ENCODE measurements at places on chromosomes 2 and 18. TPM values are rescaled to one million over a fixed set of nuclear protein-coding genes. Genes with fewer than 3 reads are reported as not detected.

The CIB4 gene
- polyA plus RNA-seq, result 0.29 TPM

The RHOB gene
- polyA plus RNA-seq, result 103 TPM

The ABCG8 gene
- 0.75 TPM for polyA plus RNA-seq

The CCBE1 gene
- polyA plus RNA-seq, result 32.8 TPM

The OSBPL6 gene
- polyA plus RNA-seq, result 7.4 TPM

- DNase-seq, result no peak
Measured at GRCh38 chr18:58545338-58546296, 83.3 kb downstream of the ALPK2 start.

DNA sequence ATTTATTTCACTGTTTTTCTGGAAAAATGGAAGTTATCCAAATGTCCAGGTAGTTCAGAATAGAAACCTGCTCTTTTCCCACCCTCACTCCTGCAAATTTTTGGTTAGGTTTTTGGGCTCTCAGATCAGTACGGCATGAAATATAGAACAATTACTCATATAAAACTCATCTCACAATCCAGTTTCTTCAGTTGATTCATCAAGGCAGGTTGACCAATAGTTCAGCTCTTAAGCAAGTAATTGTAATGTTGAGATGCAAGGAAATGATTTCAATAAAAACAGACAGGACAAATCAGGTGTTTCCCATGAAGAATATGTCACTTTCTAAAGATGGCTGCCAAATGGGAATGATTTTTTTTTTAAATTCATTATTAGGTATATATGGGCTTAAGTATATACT is 2.0 kb downstream of the RAB27B start:
- DNase-seq, result no peak

- no peak for DNase-seq
Measured at GRCh38 chr2:19863303-19864041, 38.3 kb downstream of the TTC32 start.

GRCh38 chr18:9260388-9261380 is 73.9 kb upstream of the TWSG1 start:
- DNase-seq, result no peak

- no peak for DNase-seq
Measured at GRCh38 chr18:66724664-66725356, 120.9 kb upstream of the CDH19 start.

GRCh38 chr2:121479882-121480522 is 50.7 kb upstream of the RNU4ATAC start:
- peak; percentile 4 for DNase-seq

DNA sequence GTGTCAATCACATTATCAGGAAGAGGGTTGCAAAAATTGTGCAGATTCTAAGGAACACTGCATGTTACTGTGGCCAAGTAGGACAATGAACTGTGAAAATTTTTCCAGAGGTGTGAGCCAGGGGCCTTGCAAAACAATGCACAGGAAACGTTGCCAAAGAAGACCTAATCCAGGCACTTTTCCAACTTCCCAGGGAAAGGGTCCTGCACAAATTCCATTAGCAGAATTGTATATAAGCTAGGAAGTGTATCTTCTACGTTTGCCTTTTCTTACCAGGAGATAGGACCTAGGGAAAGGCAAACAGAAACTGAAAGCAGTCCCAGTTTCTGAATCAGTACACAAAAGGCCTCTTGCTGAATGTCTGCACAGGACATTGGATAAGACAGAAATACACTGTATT is 1888.3 kb upstream of the CELF4 start:
- peak; percentile 9 for DNase-seq

GRCh38 chr18:76429262-76430126 is 65.5 kb downstream of the ZNF516 start:
- no peak for DNase-seq

- DNase-seq, result no peak
Measured at GRCh38 chr2:157181234-157181633, 76.3 kb upstream of the GALNT5 start.

DNA sequence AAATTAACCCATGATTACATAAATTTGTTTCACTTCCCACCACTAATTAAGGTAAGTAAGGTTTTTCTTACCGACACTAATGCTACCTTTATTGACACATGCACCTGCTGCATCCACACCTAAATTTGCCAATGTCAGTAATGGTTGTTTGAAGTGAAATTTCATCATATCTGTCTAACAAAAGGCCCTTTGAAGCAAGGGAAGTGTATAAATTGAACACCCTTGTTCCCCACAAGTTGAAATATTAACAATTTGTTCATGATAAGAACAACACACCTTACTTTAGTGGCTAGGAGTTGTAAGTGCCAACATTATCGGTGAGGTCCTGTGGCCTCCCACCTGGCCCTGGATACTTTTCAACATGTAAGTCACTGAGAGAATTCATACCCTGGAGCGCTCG is 116.3 kb upstream of the CDCA7 start:
- no peak for DNase-seq

- no peak for DNase-seq
Measured at GRCh38 chr2:149360106-149360505, 29.7 kb downstream of the LYPD6 start.

Measured in renal cortex interstitium (tissue), 15 donors.